SHP77 (cell line): ENCODE measurements at places on chromosomes 5 and 9.

GRCh38 chr5:103128202-103128601 lies 8.1 kb downstream of the PPIP5K2 start:
- DNase-seq, result no peak

GRCh38 chr9:35826071-35826701 lies 2.3 kb downstream of the FAM221B start:
- DNase-seq, result peak; percentile 16

DNA sequence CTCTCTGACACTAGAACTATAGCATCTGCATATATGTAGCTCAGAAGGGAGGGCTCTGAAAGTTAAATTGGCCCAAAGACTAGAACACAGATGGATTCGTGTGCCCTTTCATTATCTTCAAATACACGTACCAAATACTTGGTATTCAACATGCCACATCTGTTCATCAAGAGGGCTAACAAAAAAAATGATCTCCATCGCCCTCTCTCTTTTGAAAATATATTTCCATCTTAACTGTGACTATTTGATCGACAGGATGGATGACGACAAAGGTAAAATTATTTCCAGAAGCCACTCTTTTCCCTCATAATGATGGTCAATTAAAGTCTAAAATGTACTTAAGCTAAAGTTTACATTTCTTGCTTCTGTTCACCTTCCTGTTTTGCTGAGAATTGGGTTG lies 77.0 kb downstream of the SEMA6A start:
- no peak for DNase-seq

DNA sequence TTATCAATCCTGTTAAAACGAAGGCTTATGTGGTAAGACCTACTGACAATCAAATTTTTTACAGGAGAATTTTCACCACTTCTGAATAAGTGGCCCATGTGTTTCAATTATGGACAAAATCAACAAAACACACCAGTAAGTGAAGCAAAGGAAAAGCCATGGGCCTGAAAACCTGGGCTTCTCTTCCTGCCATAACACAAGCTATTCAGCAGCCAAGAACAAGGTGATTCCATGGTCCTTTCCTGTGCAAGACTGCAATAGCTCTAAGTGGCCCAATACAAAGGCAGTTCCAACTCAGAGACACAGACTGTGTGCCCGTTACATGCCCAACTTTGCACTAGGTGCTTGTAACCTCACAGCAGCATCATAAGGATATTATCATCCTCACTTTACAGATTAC lies 168.5 kb downstream of the EPB41L4A start:
- no peak for DNase-seq

DNA sequence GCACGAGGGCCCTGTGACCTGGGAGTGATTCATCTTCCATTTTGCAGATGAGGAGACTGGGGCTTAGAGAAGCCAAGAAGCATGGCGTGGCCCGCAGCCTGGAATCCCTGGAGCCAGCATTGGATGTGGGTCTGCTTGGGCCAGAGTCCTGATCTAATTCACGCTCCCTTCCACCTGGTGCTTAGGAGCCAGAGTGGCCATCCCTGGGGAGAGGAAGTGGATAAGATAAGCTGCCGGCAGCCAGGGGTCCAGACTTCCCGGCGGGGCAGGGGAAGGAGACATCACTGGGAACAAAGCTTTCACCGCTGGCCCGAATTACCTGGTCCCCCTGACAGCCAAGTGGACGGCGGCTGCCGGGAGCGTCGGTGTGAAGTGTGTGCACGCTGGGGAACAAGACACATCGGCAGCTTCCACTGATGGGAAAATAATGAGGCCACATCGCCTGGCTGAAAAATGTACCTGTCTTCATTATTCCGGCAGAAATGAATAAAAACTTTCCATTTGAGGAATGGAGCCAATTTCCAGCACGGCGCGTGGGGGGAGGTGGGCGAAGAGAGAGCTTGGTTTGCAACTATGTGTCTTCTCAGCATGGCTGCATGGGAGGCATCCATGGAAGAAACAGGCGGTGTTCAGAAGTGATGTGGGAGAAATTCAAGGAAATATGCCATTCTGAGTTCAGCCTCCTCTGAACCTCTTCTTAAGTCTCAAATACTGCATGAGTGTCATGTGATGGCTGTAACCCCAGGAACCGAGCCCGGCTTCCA lies 78.5 kb downstream of the OLFM1 start:
- no peak for DNase-seq

DNA sequence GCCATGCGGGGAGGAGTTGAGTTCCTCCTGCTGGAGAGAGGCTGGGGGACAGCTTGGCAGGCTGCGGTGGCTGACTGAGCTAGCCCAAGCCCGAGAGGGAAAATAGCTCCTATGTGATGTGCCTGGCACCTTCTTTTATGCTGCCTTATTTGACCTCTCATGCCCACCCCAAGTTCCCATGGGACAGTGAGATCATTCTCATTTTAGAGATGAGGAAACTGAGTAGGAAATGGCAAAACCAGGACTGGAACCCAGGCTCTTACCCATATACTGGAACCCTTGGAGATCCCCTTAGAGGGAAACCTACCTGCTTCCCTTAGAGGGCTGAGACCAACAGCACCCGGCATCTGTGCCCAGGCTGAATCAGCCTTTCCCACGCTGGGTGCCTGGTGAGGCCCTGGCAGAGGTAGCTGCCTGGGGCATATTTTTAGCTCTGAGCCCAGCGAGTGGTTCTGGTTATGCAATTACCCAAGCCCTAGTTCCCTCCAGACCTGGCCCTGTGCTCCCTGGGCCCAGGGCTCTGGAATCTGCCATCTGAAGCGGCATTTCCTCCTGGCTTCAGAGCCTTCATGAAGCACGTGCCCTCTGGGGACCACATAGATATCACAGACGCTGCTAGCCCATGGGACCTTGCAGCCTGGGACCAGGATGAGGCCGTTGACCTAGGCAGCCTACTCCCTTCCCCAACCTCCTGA lies 23.6 kb downstream of the COL27A1 start:
- no peak for DNase-seq

DNA sequence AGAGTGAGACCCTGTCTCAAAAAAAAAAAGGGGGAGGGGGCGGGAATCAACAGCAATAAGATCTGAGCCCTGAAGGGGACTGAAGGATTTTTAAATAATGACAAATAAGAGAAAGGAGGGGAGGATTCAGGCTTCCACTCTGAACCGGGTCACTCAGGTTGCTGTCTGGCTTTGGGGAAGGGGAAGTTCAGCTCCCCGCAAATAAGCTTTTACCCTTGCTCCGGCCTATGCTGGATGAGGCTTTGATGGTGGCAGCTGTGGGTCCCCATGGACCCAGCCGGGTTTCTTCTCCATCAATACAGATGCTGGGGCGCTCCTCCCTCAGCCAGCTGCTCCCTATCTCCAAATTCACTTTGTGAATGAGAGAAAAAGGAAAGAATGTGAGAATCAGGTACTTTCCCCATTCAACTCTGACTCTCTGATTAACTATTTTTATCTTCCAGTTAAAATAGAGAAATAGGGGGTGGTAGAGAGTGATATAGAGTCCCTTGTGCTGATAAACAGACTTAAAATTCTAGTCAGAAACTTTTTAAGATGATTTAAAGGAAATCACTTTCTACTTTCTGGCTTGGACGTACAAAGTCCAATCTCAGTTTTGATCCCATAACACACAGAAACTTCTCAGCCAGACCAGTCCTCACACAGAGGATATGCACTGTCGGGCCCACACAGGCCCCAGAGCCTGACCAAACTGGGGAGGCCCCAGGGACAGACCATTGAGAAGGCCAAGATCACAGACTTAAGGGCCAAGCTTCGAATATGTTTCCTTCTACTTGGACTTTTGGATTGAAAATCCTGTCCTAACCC lies 39.6 kb downstream of the C5orf15 start:
- DNase-seq, result no peak

DNA sequence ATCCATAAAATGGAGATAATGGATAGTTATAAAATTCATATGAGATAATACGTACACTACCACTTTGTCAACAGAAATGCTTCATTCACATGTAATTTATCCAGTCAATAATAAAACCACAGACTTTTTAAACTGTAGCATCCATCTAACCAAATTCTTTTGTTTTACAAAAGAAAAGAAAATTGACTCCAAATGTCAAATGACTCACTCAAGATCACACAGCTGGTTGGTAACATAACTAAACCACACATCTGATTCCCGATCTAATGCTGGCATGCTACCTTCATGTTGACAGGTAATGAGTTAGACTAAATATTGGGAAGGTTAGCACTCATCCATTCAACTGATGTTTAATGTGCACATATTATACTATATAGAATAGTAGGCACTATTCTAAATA lies 4.9 kb downstream of the FRMD3 start:
- DNase-seq, result no peak

GRCh38 chr9:34310215-34310614 lies 18.9 kb downstream of the KIF24 start:
- DNase-seq, result peak; percentile 4

- DNase-seq, result no peak
Measured at GRCh38 chr9:91532325-91532724, 108.7 kb upstream of the NFIL3 start.

- no peak for DNase-seq
Measured at GRCh38 chr9:68947842-68948569, 65.9 kb downstream of the PRKACG start.

DNA sequence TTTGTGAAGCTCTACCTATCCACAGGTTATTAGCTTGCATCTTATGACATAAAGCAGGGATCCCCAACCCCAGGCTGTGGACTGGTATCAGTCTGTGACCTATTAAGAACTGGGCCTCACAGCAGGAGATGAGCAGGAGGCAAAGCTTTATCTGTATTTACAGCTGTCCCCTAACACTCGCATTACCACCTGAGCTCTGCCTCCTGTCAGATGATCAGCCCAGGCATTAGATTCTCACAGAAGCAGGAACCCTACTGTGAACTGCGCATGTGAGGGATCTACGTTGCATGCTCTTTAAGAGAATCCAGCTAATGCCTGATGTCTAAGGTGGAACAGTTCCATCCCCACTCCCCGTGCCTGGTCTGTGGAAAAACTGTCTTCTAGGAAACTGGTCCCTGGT lies 19.7 kb downstream of the FBXW11 start:
- no peak for DNase-seq

DNA sequence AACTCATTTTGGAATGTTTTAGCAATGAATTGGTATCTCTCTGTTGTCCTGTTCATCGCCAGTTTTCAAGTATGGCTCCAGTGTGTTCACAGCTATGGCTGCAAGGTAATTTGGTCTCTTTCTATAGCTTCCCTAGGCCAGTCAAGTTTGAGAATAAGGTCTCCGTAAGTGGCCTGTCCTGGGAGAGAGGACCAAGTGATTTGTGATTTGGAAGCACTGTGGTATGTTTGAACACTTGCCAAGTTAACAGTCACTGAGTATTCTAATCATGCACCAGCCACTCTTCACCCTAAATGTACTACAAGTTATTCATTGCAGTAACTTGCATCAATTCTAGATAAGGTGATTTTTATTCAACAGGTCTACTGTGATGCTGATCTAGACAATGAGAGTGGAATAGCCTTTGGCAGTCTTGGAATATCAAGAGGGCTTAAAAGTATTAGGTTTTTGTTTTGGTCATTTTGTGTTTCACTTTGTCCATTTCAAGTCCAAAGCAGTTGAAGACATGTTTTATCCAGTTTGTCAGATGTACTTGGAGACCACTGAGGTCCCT lies 41.1 kb downstream of the G3BP1 start:
- DNase-seq, result no peak

DNA sequence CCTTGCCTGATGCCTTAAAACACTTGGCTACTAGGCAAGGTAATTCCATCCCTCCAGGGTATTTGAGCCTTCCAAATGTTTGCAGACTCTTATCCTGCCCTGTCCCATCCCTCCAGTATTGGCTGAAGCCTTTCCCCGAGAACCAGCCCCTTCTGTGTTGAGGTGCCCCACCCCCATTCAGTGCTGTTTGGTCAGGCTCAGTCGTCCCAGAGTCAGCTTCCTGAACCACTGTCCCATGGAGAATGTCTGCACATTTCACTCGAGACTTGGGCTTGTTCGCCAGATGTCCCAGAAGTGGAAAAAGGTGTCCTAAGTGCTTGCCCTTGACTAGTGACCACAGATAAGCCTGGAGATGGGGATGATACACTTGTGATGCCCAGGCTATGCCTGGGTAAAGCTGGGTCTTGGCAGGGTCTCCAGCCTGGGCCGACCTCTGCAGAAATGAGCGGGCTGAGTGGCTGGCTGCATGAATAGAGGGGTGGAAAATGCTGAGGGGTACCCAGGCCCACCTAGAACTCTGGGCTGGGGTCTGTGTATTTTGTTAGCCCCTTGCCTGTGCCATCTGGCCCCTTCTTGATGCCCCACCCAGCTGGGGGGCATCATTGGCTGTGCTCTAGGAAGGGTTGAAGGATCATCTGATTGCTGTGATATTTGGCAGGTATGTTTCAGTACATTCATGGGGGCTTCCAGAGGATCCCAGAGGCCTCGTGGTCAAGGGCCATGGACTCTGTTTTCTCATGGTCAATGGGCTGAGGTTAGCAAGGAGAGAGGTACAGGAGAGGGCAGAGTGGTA lies 178.4 kb downstream of the MACROH2A1 start:
- DNase-seq, result no peak

DNA sequence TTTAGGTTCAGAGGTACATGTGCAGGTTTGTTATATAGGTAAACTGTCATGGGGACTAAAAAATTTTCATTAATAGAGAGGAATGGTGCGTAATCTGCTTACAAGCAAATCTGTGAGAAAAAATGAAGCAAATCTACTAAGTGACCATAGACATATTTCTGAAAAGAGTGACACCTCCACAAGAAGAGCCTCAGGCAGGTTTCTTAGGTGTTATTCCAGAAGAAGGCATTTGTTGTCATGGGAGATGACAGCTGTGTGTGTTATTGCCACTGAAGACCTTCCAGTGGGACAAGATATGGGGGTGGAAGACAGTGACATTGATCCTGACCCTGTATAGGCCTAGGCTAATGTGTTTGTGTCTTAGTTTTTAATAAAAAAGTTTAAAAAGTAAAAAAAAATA lies 68.8 kb upstream of the PANK3 start:
- no peak for DNase-seq
